ENCODE measurements at places on chromosomes 4 and X.

- no peak for DNase-seq
These were observed 108.3 kb upstream of the SLC4A4 start for GRCh38 chr4:71230271-71231128.

- no peak for DNase-seq
These were observed 283.9 kb downstream of the SMARCA1 start for GRCh38 chrX:129239371-129239770.

GRCh38 chrX:22795671-22796070, 204.1 kb upstream of the DDX53 start:
- no peak for DNase-seq

DNA sequence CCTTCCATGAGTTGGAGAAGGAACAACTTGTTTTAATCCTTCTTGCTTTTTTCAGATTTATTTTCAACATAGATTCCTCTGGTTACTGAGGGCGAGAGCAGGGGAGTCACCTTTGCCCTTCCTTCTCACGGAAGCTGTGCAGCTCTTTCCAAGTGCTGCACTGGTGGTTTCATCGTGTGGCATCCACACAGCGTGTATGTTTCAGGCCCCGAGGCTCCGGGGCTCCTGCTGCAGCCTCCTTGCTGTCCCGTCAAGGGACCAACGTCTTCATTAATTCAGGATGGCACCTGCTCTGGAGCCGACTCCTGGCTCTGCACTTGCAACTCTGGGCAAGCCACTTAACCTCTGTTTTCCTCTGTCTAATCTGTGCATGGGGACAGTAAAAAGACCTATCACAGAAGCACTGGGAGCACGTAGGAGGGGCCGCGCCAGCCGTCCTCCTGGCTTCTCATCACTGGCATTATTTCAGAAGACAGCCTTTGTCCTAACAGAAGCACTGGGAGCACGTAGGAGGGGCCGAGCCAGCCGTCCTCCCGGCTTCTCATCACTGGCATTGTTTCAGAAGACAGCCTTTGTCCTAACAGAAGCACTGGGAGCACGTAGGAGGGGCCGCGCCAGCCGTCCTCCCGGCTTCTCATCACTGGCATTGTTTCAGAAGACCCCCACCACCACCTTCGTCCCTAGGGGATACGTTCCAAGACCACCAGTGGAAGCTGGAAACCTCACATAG, 117.8 kb upstream of the NKX1-1 start:
- no peak for DNase-seq

DNA sequence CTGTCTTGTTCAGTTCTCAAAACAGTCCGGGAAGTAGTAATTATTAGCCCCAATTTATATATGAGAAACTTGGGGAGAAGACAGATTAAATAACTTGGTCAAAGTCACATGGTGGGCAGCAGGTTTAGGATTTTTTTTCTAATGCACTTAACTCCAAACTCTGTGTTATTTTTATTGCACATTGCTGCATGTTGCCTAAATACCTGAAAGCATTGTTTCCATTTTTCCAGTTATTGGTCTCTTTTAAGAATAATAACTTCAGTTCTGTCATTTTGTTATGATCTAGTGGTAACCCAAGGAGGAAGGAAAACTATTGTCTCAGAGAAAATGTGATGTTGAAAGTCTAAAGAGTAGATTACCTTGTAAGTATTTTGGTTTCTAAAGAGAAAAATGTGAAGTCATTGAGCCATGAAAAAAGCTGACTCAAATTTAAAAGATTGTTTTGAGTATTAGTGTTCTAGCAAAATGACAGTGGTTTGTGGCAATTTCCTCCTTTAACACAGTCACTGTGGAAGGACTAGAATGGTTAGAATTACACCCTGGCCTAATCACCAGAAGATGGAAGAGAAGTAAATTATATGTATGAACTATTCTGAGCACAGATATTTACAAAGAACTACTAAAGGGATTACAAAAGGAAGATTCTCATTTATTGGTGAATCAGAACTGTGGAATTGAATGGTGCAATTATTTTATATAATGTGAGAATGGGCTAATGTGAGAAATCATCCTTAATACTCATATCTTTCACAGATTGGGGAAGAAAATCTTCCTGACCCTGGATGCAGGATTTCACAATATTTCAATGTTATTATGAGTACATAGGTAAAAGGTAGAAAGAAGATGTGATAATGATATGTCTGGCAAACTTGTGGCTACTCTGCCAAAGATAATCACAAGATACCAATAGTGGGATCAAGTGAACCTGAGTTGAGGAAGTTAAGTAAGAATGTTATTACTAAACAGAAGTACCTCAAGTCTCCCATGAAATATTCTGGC, 21.7 kb upstream of the CXCL8 start:
- no peak for DNase-seq

DNA sequence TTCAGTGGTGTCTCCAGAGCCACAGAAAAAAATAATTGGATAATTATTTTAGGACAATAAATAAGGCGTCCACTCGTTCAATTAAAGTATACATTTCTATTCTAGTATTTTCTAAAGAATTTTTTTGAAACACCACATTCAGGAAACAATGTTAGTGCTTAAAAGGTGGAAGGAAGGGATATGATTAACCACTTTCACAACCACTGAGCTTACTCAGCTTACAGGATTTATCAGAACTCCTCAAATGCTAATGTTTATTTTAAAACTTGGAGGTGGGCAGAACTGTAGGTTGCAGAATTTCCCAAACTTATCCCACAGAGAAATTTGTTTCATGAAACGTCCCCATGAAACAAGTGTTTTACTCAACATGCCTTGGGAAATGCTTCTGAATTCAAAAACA, 54.3 kb upstream of the MAGEB2 start:
- DNase-seq, result no peak

DNA sequence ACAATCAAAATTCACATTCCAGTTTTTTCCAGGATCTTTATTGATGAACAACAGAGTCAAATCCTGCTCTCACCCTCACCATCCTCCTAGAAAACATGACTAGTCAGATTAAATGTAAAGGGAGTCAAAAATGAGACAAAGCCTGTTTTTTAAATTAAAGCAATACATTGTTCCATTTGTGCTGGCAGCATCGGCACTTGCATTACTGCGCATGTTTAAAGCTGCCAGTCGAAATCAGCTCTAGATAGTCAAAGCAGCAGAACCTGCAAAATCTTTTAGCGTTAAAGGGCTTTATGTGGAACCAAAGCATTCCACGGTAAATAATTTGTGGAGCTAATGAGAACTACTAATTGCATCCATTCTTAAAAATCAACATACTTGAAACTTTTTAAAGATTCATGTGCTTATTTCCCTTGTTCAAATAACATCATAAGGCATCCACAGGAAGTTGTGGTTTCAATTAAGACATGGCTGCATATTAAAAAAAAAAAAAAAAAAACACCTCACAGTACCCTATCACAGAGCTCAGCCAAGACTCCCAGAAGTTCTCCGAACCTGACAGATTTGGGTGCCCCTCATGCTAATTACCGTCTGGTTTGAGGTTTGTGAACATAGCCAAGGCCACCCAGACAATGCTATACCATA, 82.2 kb downstream of the SH3KBP1 start:
- DNase-seq, result peak; percentile 44

DNA sequence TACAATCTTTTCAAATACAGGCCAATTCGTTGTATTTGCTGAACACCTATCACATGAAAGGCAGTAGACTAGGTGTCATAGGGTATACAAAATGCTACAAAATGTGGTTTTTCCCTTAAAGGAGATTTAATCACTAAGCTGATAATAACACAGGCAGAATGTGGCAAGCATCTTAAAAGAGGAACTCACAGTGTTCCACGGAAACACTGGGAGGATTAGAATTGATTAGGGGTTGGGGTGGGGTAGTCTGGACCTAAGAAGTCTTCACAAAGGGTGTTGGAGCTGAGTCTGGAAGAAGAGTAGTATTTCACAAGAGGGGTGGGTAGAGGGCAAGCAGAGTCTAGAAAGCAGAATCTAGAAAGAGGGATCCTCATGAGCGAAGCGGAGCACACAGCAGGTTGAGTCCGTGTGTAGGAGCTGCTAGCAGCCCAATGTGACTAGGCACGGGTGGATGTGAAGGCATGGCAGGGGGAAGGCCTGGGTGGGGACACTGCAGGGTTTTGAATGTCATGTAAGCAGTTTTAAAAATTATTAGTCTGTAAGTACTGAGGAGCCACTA, 123.6 kb downstream of the MGST2 start:
- DNase-seq, result no peak

DNA sequence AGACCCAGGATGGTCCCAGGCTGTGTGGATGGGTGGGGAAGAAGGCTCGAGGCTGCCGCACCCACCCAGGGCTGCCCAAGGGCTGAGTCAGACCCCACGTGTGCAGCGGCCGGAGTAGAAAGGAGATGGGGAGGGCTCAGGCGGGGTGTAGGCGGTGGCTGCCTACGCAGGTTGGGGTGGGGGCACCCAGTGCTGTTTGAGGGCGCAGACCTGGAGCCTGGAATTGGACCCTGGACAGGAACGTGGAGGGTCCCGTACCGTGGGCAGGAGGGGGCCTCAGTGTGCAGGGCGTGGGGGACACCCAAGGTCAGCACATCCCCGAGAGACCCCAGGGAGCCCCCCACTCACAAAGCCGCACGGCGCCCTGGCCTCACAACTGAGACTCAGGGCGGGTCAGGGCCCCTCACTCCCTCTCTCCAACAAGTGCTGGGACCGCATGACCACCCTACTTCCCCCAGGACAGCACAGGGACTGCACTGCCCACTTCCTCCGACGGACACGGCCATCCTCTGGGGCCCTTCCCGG, 79.9 kb downstream of the FAM53A start:
- DNase-seq, result no peak

GRCh38 chrX:102995316-102995715, 58.2 kb downstream of the RAB40AL start:
- no peak for DNase-seq

- DNase-seq, result no peak
These were observed 109.3 kb downstream of the ASB9 start for GRCh38 chrX:15160558-15161095.

DNA sequence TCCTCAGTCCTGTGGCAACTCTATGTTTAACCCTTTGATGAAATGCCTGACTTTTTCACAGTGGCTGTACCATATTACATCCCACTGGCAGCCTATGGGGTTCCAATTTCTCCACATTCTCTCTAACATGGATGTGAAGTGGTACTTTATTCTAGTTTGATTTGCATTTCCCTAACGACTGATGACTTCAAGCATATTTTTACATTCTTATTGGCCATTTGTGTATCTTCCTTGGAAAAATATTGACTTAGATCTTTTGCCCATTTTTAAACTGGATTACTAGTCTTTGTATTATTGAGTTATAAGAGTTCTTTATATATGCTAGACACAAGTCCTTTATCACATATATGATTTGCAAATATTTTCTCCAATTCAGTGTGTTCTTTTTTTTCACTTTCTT, 2.1 kb upstream of the RAB39B start:
- no peak for DNase-seq

GRCh38 chrX:39125834-39126233, 324.6 kb downstream of the MID1IP1 start:
- no peak for DNase-seq

GRCh38 chr4:15182600-15183220, 180.4 kb downstream of the CPEB2 start:
- DNase-seq, result no peak

DNA sequence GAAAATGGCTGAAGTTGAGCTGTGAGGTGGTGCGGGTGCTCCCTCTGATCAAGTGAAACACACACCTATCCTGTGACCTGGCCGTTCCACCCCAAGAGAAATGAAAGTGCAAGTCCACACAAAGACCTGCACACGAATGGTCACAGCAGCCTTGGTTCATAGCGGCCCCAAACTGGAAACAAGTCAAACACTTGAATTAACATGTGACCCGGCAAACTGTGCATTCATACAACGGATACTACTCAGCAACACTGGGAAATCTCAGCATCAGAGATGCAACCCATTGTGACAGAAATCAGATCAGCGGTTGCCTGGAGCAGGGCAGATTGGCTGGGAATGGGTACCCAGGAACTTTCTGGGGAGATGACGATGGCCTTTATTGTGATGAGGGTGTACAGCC, 7.6 kb downstream of the G6PD start:
- DNase-seq, result no peak

- no peak for DNase-seq
These were observed 3.0 kb downstream of the MID1 start for GRCh38 chrX:10617186-10617998.

- no peak for DNase-seq
These were observed 224.3 kb downstream of the ANK2 start for GRCh38 chr4:113273721-113274220.

DNA sequence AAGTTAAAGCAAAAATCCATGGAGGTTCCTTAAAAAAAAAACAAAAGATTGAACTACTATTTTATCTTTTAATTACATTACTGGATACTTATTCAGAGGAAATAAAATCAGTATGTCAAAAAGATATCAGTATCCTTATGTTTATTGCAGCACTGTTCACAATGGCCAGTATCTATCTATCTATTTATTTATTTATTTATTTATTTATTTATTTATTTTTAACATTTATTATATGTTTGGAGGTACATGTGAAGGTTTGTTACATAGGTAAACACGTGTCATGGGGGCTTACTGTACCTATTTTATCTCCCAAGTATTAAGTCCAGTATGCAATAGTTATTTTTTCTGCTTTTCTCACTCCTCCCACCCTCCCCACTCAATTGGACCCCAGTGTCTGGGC, 881.1 kb upstream of the POU3F4 start:
- no peak for DNase-seq

- no peak for DNase-seq
These were observed 63.9 kb downstream of the RS1 start for GRCh38 chrX:18607966-18608365.

DNA sequence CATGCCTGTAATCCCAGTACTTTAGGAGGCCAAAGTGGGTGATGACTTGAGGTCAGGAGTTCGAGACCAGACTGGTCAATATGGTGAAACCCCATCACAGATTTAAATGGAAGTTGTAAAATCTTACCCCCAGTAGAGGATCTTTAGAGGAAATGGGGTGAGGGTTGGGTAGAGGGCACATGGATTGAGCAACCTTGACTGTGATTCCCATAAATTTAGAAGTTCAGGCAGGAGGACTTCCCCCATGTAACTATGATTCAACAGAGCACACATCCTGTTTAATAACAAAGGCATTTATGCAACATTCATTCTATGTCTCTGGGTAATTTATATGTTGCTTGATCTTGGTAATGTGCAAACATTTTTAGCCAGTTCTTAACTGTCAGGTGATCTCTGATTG, 143.1 kb downstream of the RBM47 start:
- DNase-seq, result no peak

DNA sequence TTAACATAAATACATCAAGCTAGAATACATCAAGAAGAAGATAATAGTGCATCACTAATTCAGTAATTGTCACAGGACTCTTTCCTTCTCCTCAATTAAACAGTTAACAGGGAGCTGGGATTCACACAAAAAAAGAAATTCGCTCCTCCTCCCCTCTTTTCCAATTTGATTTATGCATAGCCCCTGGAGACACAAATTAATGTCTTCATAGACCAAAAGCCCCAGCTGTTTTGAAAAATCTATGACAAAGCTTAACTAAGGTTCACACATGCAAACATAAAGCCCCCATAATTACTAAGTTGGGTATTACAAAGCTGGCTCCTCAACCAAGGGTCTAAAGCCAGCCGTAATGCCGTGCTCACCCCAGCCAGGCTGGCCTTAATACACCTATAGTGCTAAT, 61.2 kb downstream of the ENOX2 start:
- no peak for DNase-seq

- DNase-seq, result no peak
These were observed 317.2 kb downstream of the DHX15 start for GRCh38 chr4:24266951-24267722.

- DNase-seq, result no peak
These were observed 14.4 kb downstream of the VGLL1 start for GRCh38 chrX:136546371-136546781.

All from immature natural killer cell (primary cell).